ENCODE measurements at places on chromosomes 1 and 21. TPM values are rescaled to one million over a fixed set of nuclear protein-coding genes. Genes with fewer than 3 reads are reported as not detected.

DNA sequence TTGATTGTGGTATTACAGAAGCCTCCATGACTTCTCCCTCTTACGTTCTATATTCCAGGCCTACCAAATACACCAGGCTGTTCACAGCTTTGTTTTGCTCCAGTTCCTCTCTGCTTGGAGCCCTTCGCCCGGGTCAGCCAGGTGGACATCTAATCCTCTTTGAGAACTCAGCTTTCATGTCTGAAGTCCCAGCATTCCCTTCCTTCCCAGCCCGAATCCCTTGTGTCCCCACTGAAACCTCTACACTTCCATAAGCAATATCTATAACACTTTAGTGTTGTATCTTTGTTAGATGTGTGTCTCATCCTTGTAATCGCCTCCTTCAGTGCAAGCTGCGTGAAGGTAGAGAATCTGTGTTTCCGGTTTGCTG lies 1.9 kb downstream of the RNF11 start:
- H3K27ac ChIP-seq: no peak overlapping the region
- H3K4me3 ChIP-seq: no peak overlapping the region
- H3K36me3 ChIP-seq: peaks cover 2% of the 10 kb centered on the region
- H3K27me3 ChIP-seq: no peaks in the 10 kb centered on the region
- H3K4me1 ChIP-seq: peaks cover 40% of the 10 kb centered on the region
- no peak for DNase-seq

GRCh38 chr1:15137809-15138208 lies 15.7 kb upstream of the TMEM51 start:
- H3K27me3 ChIP-seq: peaks cover 47% of the 10 kb centered on the region
- DNase-seq: no peak
- H3K4me3 ChIP-seq: no peak overlapping the region
- H3K27ac ChIP-seq: no peak overlapping the region
- no peaks in the 10 kb centered on the region for H3K36me3 ChIP-seq

DNA sequence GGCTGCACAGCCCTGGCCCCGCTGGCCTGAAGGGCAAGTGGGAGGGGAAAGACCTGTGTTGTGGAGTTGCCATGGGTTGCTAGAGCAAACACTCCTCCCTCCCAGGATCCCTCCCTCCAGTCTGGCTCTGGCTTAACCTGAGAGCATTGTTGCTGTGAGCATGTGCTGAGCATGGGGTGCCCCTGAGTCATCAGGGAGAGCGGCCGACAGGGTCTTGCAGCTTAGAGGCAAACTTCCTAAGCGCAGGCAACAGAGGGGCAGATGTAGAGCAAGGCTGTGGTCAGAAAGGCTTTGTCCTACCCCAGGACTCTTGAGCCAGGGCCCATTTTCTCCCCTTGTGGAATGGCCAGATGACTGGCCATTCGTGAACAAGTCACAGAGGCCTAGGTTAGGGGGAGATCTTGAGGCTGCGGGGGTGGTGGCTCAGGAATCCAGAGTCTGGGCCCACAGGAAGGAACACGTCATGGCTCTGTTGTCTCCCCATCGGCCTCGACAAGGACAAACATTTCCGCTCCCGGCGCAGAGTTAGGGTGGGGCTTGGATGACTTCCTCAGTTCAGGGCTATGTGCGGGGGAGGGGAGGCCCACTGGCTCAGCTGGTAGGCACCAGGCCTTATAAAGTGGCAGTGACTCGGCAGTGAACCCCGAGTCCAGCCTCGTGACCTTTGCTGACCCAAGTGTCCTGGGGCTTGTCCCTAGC lies 362 bp upstream of the DYNLT4 start:
- no peaks in the 10 kb centered on the region for H3K27me3 ChIP-seq
- peaks cover 68% of the 10 kb centered on the region for H3K36me3 ChIP-seq
- peak; percentile 94 for DNase-seq
- peak overlapping the region; percentile 100 for H3K27ac ChIP-seq
- peaks cover 87% of the 10 kb centered on the region for H3K4me1 ChIP-seq
- peak overlapping the region; percentile 65 for H3K4me3 ChIP-seq

DNA sequence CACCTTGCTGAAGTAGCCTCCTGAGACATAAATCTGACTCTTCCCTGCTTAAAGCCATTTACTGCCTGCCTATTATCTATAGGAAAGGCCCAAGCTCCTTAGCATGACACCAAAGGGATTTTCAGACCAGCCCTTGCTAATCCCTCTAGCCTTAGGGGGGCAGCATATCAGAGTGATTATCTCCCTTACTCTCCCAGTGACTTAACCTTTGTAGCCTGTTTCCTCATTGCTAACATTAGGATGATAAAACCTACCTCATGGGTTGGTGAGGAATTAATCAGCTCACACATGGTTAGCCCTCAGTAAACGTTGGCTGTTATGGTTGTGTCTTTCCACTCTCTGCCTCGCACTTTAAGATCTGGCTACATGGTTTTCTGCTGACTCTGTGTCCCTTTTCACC lies 70.1 kb downstream of the ROR1 start:
- no peak overlapping the region for H3K4me3 ChIP-seq
- H3K36me3 ChIP-seq: no peaks in the 10 kb centered on the region
- H3K4me1 ChIP-seq: no peaks in the 10 kb centered on the region
- DNase-seq: no peak
- no peak overlapping the region for H3K27ac ChIP-seq

LAD1 gene
- total RNA-seq: not detected

PWP2 gene
- total RNA-seq: 8.0 TPM

DNA sequence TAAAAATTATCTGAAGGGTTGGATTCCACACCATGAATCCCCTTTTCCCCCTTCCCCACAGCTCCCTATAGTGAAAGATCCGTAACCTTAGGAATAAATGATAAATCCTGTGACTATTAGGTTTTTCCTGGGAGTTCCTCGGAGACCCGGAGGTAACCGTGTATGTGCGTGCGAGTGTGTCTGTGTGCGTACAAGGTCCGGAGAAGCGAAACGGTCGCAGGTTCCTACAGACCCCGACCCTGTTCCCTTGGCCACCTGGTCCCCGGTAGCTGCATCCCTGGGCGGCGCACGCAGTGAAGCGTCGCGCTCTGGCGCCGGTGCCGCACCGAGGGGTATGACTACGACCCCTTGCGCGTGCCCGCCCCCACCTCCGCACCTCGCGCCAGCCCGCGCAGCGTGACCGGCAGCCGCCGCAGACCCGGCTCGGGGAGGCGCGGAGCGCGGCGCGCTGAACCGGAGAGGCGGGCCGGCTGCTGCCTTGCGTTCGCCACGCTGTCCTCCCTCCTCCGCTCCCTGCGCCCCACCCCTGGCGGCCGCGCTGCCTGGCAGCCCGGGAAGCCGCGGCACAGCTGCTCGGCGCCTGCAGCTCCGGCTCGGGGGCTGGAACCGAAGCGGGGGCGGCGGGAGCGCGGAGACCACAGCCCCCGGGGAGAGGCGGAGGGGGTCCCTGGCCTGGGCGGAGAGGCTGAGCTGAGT lies at the start of gene AK5:
Gene AK5 (plus strand): TSS at position 529 of the 696 bp plus-strand sequence. CDS start 295 bp downstream, outside the sequence.
- peaks cover 26% of the 10 kb centered on the region for H3K4me1 ChIP-seq
- peak; percentile 44 for DNase-seq
- H3K27me3 ChIP-seq: peaks cover 22% of the 10 kb centered on the region
- peak within 1 kb of the TSS; percentile 62 for H3K4me3 ChIP-seq
- no peak within 1 kb of the TSS for H3K27ac ChIP-seq

- H3K4me1 ChIP-seq: no peaks in the 10 kb centered on the region
- no peaks in the 10 kb centered on the region for H3K36me3 ChIP-seq
- H3K27ac ChIP-seq: no peak overlapping the region
- no peak overlapping the region for H3K4me3 ChIP-seq
- DNase-seq: no peak
These were observed 21.4 kb upstream of the EPHA2 start for GRCh38 chr1:16177306-16177705.

RHD gene
- not detected for total RNA-seq

Data from activated CD8-positive, alpha-beta T cell treated with anti-CD3 and anti-CD28 coated beads, Interleukin-2, amount 10 ng/mL, durations not matched to agents 7 days and 5 days (primary cell).